ENCODE measurements at places on chromosomes 16 and 17. TPM values are rescaled to one million over a fixed set of nuclear protein-coding genes. Genes with fewer than 3 reads are reported as not detected.

GRCh38 chr17:3935825-3936355 is 19.6 kb upstream of the P2RX1 start:
- no peak for DNase-seq

DNA sequence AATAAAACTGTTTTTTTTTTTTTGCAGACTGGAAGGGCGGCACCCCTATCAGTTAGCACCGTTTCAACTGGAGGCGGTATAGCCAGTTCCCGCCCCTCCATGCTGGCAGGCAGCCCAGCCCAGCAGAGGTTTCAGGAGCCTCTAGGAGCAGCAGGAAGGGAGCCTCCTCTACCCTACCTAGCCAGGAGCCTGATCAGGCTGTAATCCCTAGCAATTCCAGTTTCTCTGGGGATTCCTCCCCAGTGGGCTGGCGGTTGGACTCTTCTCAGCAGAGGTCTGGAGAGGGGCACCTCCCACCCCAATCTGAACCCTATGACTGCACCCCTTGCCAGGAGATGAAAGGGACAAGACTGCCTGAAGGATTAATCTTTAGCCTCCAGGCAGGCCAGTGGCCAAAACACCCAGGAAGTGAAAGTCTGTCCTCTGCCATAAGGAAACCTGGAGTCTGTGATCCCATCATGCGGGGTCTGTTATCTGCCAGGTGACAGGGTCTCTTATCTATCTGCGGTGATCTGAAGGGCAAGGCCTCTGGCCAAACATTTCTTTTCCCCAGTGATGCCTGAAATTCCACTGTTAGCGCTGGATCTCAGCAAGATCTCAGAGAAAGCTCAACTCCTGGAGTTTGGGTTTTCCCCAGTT is 4.9 kb upstream of the CDH1 start:
- no peak for DNase-seq

Gene HBA1
- polyA plus RNA-seq = 2.6 TPM

- DNase-seq = no peak
Measured at GRCh38 chr17:58232707-58233156, 5.7 kb upstream of the LPO start.

Gene KRTAP2-3
- polyA plus RNA-seq = not detected

- DNase-seq = no peak
Measured at GRCh38 chr16:56933828-56934598, 2.1 kb downstream of the HERPUD1 start.

Gene LGALS9B
- polyA plus RNA-seq = not detected

- DNase-seq = no peak
Measured at GRCh38 chr16:85401917-85402766, 211.0 kb upstream of the GSE1 start.

DNA sequence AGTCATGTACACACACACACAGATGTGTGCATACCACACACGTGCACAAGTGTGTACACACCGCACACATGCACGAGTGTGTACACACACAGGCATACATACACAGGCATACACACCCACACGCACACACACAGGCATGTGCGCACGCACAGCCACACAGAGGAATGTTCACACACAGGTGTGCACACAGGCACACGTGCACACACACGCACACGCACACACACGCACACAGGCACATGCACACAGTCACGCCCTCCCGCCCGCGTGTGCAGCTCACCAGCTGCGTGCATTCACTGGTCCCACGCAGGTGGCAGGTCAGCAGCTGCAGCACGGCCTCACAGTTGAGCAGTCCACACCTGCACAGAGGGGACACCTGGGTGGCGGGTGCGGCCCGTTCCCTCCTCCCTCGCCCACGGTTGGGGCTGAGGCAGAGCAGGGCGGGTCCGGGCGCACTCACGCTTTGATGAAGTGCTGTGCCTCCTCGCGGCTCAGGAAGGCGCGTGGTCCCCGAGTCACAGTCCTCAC is 7.7 kb downstream of the TEPSIN start:
- no peak for DNase-seq

- no peak for DNase-seq
Measured at GRCh38 chr17:65742403-65743307, 181.2 kb upstream of the AXIN2 start.

Gene NEUROD2
- polyA plus RNA-seq = not detected

GRCh38 chr17:44077595-44077909 is 7.0 kb downstream of the G6PC3 start:
- DNase-seq = peak; percentile 45

DNA sequence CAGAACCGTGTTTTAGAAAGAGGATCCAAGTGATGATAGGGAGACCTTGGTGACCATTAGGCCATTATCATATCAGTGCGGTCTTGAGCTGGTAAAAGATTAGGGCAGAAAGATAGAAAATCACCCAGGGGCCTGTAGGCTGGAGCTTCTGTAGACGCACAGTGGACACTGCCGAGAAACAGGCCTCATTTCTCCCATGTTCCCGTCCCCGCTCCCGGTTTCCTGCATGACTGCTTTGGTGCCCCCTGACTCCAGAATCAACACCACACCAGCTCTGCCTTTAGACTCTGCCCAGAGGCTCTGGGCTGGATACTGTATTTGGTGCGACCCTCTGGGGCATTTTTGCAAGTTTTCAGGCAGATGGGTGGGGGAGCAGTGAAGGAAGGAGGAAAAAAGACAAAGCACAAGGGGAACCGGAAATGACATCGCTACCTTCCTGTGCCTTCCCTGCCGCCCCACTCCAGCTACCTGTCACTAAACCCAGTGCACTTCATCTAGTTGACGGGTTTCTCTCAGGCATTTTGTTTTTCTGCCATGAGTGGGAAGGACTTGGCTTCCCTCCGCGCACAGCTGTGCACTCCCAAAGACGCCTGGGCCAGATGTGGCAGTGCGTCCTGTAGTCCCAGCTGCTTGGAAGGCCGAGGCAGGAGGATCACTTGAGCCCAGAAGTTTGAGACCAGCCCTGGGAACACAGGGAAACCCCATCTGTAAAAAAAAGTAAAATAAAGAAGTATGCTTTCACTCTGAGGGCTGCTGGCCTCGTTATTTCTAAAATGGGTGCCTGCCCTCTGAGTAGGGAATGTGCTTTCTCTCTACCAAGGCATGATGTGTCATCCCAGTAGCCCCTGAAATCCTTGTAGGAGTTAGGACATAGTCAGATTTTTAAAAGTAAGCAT is 214.1 kb downstream of the RPTOR start:
- no peak for DNase-seq

DNA sequence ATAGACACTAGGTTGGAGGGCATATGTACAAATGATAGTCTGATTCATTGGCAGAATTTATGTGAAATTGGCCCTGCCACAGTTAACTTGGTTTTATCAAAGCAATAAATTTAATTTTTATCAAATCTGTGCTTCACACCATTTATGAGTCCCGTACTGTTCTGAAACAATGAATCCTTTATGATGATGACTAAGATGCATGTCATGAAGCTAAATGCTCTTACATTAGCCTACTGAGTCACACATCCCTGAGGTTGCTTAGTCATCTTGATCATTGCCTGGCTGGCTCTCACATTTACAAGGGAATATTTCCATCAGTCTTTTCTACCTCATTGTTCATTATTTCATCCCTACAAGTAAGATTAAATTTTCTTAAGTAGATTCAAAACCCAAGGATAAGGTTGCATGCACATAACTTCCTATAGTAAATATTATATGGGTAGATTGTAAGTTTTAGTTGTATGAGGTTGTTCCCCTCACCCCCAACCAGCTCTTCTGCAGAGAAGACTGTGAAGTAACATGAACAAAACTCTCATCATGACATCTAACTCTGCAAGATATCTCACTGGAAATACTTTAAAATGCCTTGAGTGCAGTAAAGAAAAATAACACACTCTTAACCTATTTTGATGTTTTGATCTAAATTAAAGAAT is 170.7 kb downstream of the CYB561 start:
- DNase-seq = no peak

Measured in kidney (tissue), 22 donors.